PC-3 (cell line): ENCODE measurements at places on chromosomes 16 and 17. TPM values are rescaled to one million over a fixed set of nuclear protein-coding genes. Genes with fewer than 3 reads are reported as not detected.

Gene NEUROD2
- total RNA-seq = not detected in 2 replicates

Gene COPS3
- 178 and 205 TPM in 2 replicates for total RNA-seq

Gene SMPD3
- total RNA-seq = 0.06 TPM in 1 of 2 replicates, not detected in the other

Gene ACE
- 8.7 and 9.1 TPM in 2 replicates for total RNA-seq

Gene ABCC12
- not detected in 2 replicates for total RNA-seq

Gene TCAP
- total RNA-seq = 0.12 and 0.51 TPM in 2 replicates

Gene PPM1D
- total RNA-seq = 8.2 and 8.4 TPM in 2 replicates

Gene GRAPL
- total RNA-seq = not detected in 2 replicates

Gene GPS2
- 30.8 and 45.8 TPM in 2 replicates for total RNA-seq

Gene SETD1A
- total RNA-seq = 7.9 and 8.6 TPM in 2 replicates

Gene DOC2A
- 4.6 and 5.2 TPM in 2 replicates for total RNA-seq

Gene PARN
- total RNA-seq = 29.0 and 34.7 TPM in 2 replicates

Gene PEMT
- 137 and 178 TPM in 2 replicates for total RNA-seq

Gene ADAM11
- total RNA-seq = 2.7 and 2.9 TPM in 2 replicates

Gene OR3A3
- total RNA-seq = not detected in 2 replicates

Gene ATP2C2
- 26.0 and 40.5 TPM in 2 replicates for total RNA-seq

Gene EPX
- not detected in 2 replicates for total RNA-seq

Gene CRHR1
- not detected in 2 replicates for total RNA-seq

Gene NKD1
- 0.06 and 0.07 TPM in 2 replicates for total RNA-seq

Gene IFI35
- total RNA-seq = 8.7 and 12.3 TPM in 2 replicates

Gene TBC1D3C
- not detected in 2 replicates for total RNA-seq

Gene ABCC3
- total RNA-seq = 50.2 and 64.4 TPM in 2 replicates

Gene SHISA9
- 0.06 TPM in 1 of 2 replicates, not detected in the other for total RNA-seq

Gene GNGT2
- total RNA-seq = 0.40 TPM in 1 of 2 replicates, not detected in the other

Gene FA2H
- total RNA-seq = 3.9 and 6.2 TPM in 2 replicates

Gene COX10
- total RNA-seq = 28.3 and 34.7 TPM in 2 replicates

Gene NR1D1
- 7.1 and 9.2 TPM in 2 replicates for total RNA-seq

Gene MYL4
- 1.6 and 2.2 TPM in 2 replicates for total RNA-seq

Gene TPSD1
- total RNA-seq = not detected in 2 replicates

Gene ADAMTS18
- not detected in 2 replicates for total RNA-seq

Gene FAM171A2
- 16.3 and 22.6 TPM in 2 replicates for total RNA-seq

Gene CHST5
- total RNA-seq = 0.29 TPM in 1 of 2 replicates, not detected in the other

Gene TBC1D3B
- total RNA-seq = 1.4 and 4.3 TPM in 2 replicates

Gene XAF1
- total RNA-seq = not detected in 2 replicates

Gene LHX1
- not detected in 2 replicates for total RNA-seq

Gene ATP1B2
- not detected in 2 replicates for total RNA-seq

Gene CCDC43
- total RNA-seq = 50.4 and 51.0 TPM in 2 replicates

Gene MT4
- total RNA-seq = not detected in 2 replicates

Gene CSH1
- not detected in 2 replicates for total RNA-seq

Gene WDR81
- total RNA-seq = 14.6 and 16.4 TPM in 2 replicates

Gene RPS6KB1
- total RNA-seq = 43.4 and 51.5 TPM in 2 replicates

Gene TSPAN10
- total RNA-seq = 3.5 and 3.9 TPM in 2 replicates

Gene FOXL1
- total RNA-seq = 8.1 and 10.9 TPM in 2 replicates

Gene FBXL16
- 4.3 and 7.5 TPM in 2 replicates for total RNA-seq

Gene CCL5
- not detected in 2 replicates for total RNA-seq

Gene CES3
- total RNA-seq = 0.26 and 0.58 TPM in 2 replicates

Gene CCDC40
- total RNA-seq = 5.3 and 7.5 TPM in 2 replicates

Gene CA7
- total RNA-seq = not detected in 2 replicates

Gene CRISPLD2
- total RNA-seq = 2.8 and 3.2 TPM in 2 replicates

Gene FBRS
- 22.2 and 35.0 TPM in 2 replicates for total RNA-seq

Gene CD300E
- not detected in 2 replicates for total RNA-seq

Gene WSCD1
- 56.7 and 57.0 TPM in 2 replicates for total RNA-seq

Gene SLC46A1
- 10.4 and 12.9 TPM in 2 replicates for total RNA-seq

Gene TPSG1
- not detected in 2 replicates for total RNA-seq

Gene USP31
- 6.7 and 7.8 TPM in 2 replicates for total RNA-seq

Gene TM4SF5
- not detected in 2 replicates for total RNA-seq
